Left forelimb (tissue), 1 donor: ENCODE measurements at places on chromosomes 1 and 21.

GRCh38 chr1:1176931-1177330 lies 3.3 kb downstream of the TTLL10 start:
- no peak for DNase-seq

- DNase-seq, result no peak
Observed at GRCh38 chr1:199859491-199859933, 168.0 kb upstream of the NR5A2 start.

GRCh38 chr1:225926551-225927113 lies 2.6 kb upstream of the PYCR2 start:
- DNase-seq, result no peak

DNA sequence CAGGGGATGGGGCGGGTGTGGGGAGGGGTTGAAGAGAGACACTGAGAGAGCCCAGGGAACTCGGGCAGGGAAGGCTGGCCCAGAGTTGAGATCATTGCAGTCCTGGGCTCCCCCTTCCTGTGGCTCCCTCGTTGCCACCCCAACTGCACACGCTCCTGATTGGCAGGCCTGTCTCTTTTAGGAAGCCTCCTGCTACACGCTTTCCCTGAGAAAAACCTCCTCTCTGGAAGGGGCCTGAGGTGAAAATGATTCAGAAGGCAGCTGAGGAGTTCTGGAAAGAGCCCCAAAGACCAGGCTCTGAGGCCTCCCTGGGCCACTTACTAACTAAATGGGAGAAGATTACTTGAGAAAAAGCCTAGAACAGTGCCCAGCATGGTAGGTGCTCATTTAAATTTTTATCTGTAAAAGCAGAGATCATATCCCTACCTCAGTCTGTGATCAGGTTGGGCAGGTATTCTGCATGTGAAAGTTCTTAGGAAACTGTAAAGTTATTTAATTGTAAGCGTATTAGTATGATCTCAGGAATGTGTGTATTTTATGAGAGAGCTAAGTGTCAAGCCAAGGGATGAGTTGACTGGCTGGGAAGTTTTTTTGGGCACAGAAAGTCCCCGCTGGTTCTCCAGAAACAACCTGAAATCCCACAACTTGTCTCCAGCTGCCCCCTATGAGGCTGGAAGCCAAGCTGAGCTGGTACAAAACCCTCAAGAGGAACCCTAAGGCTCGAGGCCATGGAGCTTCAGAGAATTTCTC lies 65.2 kb upstream of the EPS8L3 start:
- no peak for DNase-seq

DNA sequence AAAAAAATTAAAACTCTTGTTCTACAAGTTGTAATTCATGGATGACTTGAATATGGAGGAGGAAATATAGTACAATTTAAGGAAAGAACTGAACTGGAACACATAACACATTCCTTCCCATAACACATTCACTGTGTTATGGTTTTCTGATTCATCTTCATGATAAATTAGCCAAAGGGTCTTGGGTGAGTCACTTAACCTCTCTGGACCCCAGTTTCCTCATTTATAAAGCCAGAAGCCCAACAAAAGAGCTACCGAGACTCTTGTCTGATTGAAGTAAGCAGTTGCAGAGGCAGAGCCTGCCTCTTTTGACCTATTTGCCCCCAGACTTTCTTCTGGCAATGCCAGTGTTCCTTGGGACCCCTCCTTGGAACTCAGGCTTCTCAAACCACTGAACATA lies 161.9 kb upstream of the KCTD3 start:
- DNase-seq, result no peak

GRCh38 chr1:212959266-212960220 lies 9.2 kb downstream of the VASH2 start:
- DNase-seq, result no peak

- no peak for DNase-seq
Observed at GRCh38 chr1:54500107-54500431, 48.0 kb upstream of the ACOT11 start.

DNA sequence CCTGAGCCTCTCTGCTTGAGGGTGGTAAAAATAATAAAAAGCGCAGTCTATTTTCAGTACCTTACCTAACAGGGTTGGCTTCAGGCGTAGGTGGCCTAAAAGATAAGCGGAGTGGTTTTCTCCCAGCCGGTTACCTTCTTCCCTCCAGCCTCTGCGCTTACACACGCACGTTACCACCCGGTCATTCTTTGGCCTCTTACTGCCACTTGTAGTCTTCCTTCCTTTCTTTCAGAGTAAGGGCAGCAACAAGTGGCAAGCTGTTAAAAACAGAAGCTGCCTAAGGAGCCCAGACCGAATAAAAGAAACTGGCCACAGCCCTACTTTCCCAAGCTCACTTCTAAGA lies 35.4 kb downstream of the CLCA1 start:
- no peak for DNase-seq

DNA sequence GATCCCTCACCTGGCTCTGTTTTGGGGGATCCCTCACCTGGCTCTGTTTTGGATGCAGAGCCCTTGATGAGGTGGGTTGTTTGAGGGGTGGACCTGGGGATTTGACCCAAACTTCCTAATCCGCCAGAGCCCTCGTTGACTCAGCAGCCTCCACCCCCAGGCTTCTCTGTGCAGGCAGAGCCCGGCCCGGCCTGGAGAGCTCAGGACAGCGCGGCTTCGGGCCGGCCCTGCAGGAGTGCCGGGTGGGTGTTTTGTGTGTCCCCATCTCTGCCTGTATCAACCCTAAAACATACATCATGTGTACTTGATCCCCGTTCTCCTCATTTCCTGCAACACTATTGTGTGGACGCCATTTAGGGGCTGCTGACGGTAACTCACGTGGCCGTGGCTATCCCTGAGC lies 124.2 kb downstream of the SIK1 start:
- no peak for DNase-seq

GRCh38 chr1:226820941-226821718 lies 49.3 kb upstream of the PSEN2 start:
- DNase-seq, result peak; percentile 88

GRCh38 chr1:204760350-204760749 lies 74.8 kb upstream of the LRRN2 start:
- DNase-seq, result no peak

GRCh38 chr21:43916691-43917514 lies 51.9 kb downstream of the AGPAT3 start:
- no peak for DNase-seq

- DNase-seq, result no peak
Observed at GRCh38 chr21:33655588-33656221, 13.4 kb downstream of the ITSN1 start.

GRCh38 chr1:179598631-179599030 lies 7.0 kb downstream of the TDRD5 start:
- no peak for DNase-seq

DNA sequence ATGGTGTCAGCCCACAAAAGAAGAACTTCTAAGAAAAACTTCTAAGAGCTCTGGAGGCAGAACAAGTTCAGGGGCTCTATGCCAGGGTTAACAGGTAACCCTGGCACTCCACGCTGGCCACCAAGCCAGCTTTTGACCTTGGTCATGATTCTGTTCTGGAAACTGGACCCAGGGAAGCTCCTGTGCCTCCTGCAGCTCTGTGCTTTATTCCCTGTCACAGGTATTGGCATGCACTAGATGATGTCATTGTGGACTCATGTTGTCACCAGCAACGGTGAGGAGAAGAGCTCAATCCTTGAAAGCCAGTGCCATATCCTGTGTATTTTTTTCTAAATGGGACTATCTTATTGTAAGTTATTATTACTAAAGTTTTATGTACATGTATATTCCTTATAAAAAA lies 56.7 kb upstream of the GCLM start:
- no peak for DNase-seq

DNA sequence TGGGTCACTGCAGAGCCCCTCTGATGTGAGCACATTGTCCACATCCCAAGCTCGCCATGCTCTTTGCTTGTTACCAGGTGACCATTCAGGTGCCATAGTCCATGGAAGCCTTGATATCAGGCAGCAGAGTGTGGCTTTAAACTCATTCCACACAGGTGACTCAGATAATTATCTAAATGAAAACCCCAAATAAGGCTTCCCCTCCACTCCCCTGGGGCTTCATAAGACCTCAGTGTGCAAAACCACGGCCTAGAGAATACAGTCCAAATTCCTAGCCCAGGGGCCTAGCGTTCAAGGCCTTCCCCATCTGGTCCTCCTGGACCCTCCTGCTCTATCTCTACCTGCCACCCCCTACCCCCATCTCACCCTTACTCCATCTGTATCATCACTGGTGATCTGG lies 97.1 kb downstream of the ARHGEF10L start:
- DNase-seq, result no peak
